EH (cell line): ENCODE measurements at places on chromosomes 11 and 22.

DNA sequence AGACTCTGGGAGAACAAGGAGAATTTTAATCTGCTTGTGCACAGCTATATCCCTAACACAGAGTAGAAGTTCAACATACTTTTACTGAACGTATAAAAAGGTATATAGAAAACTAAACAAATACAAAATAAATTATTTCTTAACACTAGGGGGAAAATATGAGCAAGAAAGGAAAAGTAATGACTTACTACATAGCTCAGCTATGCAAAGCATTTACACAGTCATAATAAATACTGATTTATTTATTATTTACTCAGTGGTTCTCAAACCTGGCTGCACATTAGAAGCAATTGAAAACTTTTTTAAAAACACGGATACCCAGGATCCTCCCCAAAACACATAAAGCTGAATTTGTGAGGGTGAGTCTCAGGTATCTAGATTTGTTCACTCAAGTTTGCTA is 182.5 kb downstream of the TTC28 start:
- DNase-seq, result peak; percentile 13

GRCh38 chr11:112425121-112425520 is 164.5 kb upstream of the PLET1 start:
- DNase-seq, result no peak

DNA sequence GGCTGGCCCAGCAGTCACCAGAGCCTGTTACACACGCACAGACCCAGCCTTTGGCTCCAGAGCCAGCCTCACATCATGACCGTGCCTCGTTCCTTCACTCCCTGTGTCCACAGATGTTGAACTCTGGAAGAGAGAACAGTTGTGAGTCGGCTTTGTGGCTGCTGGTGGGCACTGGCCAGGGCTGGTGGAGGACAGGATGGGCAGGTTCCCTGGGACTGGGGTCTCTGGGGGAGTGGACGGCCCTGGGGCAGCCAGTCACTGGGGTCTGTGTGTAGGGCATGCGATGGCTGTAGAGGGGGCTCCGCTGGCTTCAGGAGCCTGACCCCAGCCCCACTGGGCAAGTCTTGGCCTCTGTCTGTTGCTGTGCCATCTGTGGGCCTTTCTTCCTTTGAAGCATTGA is 1070.1 kb downstream of the BRD1 start:
- DNase-seq, result no peak

GRCh38 chr22:22916215-22916951 is 28.8 kb downstream of the IGLL5 start:
- DNase-seq, result no peak

DNA sequence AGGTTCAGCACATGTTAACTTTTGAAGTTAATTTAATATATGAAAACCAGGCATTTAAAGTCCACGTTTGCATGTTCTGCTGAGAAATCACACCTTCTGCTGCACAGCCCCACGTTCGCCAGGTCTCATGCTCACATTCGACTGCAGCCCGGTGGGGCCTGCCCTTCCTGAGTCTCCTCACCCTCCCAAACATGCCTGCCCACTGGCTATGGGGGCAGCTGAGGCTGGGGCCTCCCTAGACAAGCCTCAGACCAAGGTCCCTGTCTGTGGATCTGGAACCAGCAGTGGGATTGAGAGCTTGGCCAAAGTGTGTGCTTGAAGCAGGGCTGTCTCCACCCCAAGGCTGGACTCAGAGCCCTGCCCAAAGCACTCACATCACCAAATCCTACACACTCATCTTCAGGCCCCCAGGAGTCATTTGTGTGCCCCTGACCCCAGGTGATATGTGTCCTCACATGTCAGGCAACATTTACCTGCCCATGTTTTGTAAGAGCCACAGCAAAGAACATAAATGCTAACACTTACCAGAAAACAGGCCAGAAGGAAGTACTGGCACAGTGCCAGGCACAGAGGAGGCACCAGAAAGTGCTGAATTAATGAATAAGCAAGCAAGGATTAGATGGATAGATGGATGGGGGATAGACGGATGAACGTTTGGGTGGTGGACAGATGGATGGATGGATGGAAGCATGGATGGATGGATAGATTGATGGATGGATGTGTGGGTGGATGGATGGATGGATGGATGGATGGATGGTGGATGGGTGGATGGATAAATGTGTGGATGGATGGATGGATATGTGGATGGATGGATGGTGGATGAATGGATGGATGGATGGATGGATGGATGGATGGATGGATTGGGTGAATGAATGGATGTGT is 9.4 kb upstream of the FADD start:
- DNase-seq, result no peak
